CD4-positive, alpha-beta T cell treated with Interferon alpha-2 for 1 hour (primary cell): ENCODE measurements at places on chromosomes 13 and 19.
A peak's percentile ranks its signal among the peaks of the same experiment; 100 is the strongest.

DNA sequence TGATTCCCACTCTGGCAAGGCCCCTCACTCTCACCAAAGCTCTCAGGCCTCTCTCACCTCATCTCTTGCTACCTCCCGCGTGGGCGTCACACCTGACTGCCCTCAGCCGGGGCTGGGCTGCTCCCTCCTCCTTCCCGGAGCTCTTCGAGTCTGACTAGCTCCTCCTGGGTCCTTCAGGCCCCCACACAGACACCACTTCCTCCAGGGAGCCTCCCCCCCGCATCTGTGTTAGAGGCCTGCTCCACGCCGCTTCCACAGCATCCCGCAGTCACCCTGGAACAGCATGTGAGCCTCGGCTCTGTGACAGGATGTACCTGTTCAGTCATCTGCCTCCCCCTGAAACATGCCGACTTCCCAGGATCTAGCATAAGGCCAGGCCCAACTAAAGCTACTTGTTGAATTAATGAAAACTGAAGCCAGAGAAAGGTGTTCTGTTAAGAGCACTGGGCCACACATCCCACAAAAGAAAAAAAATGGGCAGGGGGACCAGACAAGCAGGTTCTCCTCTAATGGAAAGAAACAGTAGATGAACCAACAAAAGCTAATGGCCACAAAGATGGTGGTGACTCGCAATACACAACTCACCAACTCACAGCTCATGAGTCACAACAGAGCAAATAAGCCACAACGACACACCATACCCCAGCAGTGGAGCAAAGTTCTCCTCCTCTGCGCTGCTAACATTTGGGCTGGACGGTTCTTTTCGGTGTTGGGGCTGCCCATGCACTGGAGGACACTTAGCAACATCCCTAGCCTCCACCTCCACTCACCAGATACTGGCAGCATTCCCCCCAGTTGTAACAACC, 3.0 kb downstream of the PPP6R1 start:
- DNase-seq = peak; percentile 62

- peak; percentile 76 for DNase-seq
These were observed 1.8 kb downstream of the ETHE1 start for GRCh38 chr19:43524922-43525835.

GRCh38 chr13:28545583-28546333, 50.8 kb upstream of the FLT1 start:
- no peak for DNase-seq

DNA sequence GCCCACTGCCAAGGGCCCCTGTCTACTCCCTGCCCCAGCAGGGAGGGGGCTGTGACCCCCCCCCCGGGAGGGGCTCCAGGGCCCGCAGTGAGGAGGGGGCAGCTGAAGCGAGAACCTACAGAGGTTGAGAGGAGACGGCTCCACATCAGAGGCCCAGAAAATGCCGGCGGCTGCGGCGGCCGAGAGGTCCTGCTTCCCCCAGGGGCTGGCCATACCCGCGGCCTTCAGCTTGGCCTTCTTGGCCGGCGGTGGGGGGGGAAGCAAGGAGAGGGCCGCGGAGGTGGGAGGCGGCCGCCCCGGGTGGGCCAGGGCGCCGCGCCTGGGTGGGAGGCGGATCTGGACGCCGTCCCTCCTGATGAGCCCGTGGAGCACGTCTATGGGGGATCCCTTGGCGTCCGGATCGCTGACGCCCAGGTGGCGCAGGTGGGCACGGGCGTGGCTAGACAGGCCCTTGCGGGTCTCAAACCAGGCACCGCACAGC, 9.2 kb upstream of the AKAP8L start:
- DNase-seq = no peak

- DNase-seq = no peak
These were observed 823 bp downstream of the DOCK6 start for GRCh38 chr19:11261431-11261970.
